AG09319 (cell line): ENCODE measurements at places on chromosomes 6 and 20.

- DNase-seq, result no peak
Measured at GRCh38 chr6:121726596-121726995, 291.1 kb downstream of the GJA1 start.

DNA sequence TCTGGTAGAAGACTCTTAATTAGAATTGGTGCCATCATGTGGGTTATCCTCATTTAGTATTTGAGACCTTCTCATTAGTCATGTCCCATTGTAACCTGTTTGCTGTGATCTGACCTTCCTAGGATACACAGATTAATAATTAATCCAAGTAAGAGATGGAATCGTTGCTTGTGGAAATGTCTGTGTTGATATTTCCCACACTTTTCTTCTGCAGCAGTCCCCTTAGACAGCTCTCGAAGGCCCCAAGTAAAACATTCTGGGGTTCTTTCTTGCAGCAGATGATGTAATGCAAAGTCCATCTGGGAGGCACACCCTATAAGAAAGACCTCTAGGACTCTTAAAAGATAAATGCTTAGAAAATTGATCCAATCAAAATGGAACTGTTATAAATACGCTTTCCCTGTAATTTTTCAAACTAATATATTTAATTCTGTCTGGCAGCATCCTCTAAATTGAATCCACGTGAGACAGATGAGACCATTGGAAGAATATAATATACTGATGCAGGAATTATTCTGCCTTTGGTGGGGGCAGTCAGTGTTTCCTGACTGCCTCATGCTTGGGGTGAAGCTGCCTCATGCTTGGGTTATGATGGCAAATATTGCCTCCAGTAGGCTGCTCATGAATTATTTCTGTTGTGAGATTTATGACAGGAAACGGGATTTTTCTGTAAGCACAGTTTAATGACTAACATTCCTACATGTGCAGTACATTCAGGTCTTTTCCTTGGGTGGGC is 54.5 kb upstream of the ARMC2 start:
- no peak for DNase-seq

- no peak for DNase-seq
Measured at GRCh38 chr6:44073612-44074438, 53.4 kb downstream of the MRPL14 start.

DNA sequence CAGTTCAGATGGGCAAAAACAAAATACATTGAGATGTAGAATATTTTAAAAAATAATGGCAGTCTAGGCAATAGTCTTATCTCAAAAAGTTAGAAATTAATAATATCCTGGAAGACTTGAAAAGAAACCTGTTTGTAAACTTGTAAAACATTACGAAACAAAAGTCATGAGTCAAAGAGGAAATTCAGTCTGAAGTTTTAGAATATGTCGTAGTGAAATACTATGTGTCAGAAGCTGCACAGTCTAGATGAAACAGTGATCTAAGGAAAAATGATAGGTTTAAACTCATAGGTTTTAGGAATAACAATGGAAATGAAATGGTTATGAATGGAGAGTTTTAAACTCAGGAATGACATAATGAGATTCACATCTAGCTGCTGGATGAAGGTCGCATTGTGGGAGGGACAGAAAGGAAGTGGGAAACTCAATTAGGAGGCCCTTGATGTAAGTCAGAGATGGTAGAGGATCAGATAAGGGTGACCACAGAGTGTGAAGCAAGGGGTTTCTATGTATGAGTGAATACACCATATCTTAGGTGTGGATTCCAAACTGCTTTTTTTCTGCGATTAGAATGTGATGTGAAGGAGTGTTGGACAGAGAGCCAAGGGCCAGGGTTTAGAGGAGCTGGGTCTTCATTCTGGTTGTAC is 2.8 kb downstream of the SNRPB2 start:
- DNase-seq, result no peak

GRCh38 chr20:63156221-63156671 is 59.7 kb downstream of the YTHDF1 start:
- no peak for DNase-seq

DNA sequence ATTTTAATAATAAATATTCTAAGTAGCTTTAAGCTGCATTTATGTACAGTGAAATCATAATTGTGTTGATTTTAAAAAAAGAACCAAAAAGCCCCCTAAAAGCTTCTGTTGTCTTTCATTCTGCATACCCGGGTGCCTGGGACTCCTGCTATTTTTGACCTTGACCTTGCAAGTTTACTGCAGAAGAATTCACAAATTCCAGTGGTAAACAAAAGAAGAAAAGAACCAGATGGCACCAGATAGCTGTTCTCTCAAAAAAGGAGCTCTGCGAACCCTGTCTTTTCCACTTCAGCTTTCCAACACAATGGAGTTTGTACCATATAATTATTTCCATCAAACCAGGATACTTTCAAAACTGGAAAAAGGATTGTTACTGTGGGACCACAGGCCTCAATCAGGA is 363.3 kb downstream of the SMOC2 start:
- DNase-seq, result no peak

DNA sequence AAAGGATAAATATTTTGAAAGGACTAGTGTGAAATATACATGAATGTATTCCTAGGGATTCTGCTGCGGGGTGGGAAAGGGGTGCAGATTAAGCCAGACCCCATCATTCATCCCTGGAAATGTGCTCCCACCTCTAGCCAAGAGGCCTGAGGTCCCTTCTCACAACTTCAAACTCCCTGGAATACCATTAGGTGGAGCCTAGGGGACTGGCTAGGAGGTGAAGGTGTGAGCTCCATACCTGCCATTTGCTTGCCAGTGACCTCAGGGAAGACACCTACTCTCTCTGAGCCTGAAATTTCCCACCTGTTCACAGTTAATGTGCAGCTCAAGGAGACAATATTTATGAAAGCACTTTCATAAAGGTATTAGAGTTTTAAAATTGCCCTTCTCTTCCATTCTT is 4.7 kb upstream of the CCN2 start:
- no peak for DNase-seq

GRCh38 chr6:107079429-107079828 is 35.9 kb downstream of the BEND3 start:
- DNase-seq, result no peak

GRCh38 chr6:13362412-13362811 is 34.1 kb upstream of the TBC1D7 start:
- no peak for DNase-seq

DNA sequence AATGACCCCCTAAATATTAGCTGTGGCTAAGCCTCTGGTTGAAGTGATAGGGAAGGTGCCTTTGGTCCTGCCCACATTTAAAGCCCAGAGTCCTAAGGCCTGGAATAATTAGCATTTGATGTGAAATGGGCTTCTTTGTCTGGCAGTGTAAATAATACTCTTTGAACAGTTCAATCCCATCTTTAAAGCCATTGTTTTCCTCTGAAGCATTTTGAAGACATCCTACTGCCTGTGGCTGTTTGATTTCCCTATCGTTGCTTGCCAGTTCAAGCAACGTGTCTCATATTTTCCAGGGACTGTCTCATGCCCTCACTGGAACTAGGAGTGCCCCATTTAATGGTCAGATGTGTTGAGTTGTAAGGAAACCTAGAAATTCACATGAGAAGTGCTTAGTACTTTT is 89.3 kb upstream of the BTN3A2 start:
- no peak for DNase-seq

DNA sequence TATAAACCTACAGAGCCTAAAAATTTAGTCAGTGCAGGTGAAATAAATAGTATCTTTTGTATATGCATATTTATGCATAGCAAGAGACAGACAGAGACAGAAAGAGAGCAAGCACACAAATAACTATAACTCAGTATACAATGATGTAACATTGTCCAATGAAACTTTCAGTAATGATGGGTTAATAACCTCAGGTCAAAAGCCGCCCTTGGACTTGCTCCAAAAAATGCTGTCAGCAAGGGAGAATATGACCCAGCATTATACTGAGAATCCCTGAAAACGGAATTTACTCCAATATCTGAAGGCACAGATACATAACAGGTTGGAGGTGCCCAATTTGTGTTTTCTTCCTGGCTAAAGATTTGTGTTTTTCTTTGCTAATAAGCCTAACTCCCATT is 590.6 kb upstream of the NOX3 start:
- no peak for DNase-seq

GRCh38 chr6:152218887-152219286 is 411.4 kb downstream of the ESR1 start:
- DNase-seq, result no peak

- DNase-seq, result no peak
Measured at GRCh38 chr6:63278916-63279315, 40.9 kb downstream of the LGSN start.

DNA sequence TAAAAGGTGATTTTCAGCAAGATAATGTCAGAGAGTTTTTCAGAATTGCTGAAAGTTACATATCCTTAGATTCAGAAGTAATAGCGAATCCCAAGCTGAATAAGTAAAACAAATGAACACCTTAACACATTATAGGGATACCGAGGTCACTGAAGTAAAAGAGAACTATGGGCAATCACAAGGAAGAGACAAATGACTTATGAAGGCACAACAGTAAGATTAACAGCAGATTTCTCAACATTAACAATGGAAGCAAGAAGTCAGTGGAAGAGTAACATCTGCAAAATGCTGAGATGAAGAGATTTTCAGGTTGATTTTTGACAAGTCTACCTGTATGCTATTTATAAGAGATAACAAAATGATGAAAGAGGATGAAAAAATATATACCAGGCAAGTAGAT is 86.1 kb upstream of the EZR start:
- DNase-seq, result no peak

DNA sequence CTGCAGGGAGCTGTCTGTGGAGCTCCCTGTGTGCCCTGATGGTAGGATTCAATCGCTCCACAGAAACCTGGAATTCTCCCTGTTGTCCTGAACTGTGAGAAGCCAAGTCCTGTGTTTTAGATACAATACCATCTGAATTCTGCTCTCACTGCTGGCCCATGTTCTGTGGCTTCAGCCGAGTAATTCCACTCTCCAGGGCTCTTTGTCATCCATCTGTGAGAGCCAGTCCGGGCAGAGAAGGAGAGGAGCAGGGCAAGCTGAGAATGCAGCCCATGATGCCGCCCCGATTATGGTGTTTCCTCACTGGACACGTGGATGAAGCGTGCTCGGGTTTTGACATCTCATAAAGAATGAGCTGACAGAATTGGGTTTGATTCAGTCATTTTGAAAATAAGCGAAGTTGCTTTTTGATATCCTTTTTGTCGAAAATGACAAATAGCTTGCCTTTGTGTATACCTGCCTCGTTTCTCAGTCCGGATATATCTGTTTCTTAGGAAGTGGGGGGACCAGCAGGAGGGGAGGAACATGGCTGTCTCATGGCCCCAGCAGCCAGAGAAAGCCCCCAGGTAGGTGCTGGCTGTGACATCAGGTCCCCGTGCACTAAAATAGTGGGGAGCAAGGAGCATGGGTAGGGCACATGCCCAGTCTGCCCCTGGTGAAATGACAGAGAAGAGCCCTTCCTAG is 8.2 kb upstream of the CD93 start:
- DNase-seq, result no peak

GRCh38 chr6:89208551-89208950 is 8.6 kb downstream of the GABRR1 start:
- no peak for DNase-seq

DNA sequence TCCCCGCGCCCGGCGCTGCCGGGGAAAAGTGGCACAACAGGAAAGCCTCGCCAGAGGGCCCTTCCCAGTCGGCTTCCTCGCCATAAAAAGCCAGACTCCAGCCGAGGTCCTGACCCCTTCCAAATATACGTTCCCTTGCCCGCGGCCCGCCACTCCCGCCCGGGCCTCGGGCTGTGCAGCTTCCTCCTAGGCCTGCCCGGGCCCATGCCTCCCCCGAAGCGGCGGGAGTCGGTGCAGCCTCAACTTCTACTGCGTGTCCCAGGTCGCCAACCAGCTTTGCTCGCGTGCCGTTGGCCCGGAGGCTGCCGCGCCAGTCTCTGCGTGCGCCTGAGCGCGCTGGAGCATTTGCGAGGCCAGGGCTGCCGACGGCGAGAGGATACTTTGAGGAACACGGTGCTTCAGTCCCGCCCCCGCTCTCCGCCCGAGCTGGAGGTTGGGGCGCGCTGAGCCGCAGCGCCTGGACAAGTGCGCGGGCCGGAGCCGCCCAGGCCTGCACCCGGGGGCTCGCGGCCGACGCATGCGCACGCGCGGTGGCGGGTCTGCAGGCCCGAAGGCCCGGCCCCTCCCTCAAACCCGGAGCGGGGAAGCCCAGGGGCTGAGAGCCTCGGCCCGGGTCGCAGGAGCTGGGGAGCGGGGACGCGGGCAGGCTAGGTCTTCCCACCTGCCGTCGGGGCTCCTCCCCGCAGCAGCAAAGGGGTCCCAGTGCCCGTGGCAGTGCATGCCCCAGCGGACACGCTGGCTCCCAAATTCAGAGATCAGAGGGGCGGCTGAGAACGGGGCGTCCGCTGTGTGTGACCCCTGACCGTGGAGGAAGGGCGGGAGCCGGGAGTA is 10.2 kb downstream of the FOXC1 start:
- no peak for DNase-seq

- DNase-seq, result no peak
Measured at GRCh38 chr6:135673501-135674309, 176.2 kb upstream of the AHI1 start.

- no peak for DNase-seq
Measured at GRCh38 chr6:113855500-113856374, 1.4 kb upstream of the MARCKS start.

- no peak for DNase-seq
Measured at GRCh38 chr20:59988141-59988540, 29.9 kb downstream of the CDH26 start.

DNA sequence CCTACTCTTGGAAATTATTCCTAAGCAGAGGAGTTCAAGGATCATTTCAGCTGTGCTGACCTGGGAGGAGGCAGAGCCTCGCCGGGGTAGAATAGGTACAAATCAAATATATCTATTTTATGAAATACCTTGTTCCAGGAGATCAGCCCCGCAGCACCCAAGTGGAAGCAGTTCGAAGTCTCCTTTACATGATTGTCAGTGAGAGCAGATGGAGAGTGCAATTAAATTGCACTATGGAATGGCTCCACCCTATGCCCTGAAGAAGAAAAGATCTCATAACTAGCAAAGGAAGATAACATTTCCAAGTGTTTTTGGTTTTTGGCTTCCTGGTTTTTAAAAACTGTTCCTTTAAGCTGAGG is 31.4 kb downstream of the DUSP22 start:
- no peak for DNase-seq

- DNase-seq, result no peak
Measured at GRCh38 chr6:100447900-100448748, 16.6 kb downstream of the SIM1 start.
